ENCODE measurements at places on chromosomes 11 and 22. TPM values are rescaled to one million over a fixed set of nuclear protein-coding genes. Genes with fewer than 3 reads are reported as not detected.

ME3 gene
- 0.18 TPM for total RNA-seq

CD6 gene
- total RNA-seq, result not detected

GAB4 gene
- not detected for total RNA-seq

TANGO2 gene
- 20.6 TPM for total RNA-seq

CASP12 gene
- not detected for total RNA-seq

PRRG4 gene
- total RNA-seq, result 0.25 TPM

NXPE4 gene
- total RNA-seq, result not detected

OR51B4 gene
- total RNA-seq, result 6.9 TPM

IGLL1 gene
- not detected for total RNA-seq

APOL5 gene
- total RNA-seq, result not detected

POU2F3 gene
- 1.4 TPM for total RNA-seq

APOA5 gene
- not detected for total RNA-seq

BACE1 gene
- total RNA-seq, result 18.6 TPM

APOBEC3B gene
- total RNA-seq, result 13.6 TPM

RDX gene
- total RNA-seq, result 68.9 TPM

PGA5 gene
- not detected for total RNA-seq

DNA sequence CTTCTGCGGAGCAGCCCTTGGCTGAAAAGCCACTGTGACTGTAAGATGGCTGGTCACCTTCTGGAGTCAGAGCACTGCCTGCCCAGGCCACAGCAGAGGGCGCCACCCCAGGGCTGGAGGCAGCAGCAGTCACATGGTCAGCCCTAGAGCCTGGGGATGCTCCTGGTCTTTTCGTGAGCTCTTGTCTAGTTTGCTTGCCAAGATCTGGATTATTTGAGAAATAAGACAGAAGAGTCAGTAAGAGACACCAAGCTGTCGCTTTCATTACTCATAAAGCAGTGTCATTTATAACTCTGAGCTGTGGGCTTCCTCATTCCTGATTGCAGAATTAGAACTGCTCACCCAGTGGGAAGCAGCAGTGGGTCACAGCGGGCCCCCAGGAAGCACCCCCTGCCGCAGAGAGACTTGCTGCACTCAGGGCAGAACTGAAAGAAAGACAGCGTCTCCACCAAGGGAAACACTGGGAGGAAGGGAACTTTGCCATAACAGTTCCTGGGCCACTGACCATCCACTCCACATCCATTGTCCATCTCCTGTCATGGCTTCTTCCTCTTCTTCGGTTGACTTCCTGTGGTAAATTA lies 56.7 kb downstream of the PPP6R2 start:
- DNase-seq, result peak; percentile 27

DNA sequence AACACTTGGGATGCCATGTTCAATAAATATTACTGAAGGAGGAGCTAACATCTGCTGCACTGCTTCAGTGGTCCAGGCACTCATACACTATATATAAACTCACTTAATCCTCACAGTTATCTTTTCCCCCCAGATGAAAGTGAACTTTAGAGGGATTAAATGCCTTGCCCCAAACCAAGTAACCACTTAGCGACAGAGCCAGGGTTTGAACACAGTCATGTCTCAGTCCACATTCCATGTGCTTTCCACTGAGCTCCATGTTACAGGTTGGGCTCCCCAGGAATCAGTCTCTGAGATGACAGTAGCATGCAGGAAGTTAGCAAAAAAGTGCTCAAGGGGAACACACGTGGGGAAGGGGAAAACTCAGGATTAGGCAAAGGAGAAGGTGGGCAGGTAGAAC lies 59.3 kb downstream of the ENDOD1 start:
- DNase-seq, result no peak

- no peak for DNase-seq
These were observed 2.2 kb upstream of the C11orf16 start for GRCh38 chr11:8934742-8935488.

DNA sequence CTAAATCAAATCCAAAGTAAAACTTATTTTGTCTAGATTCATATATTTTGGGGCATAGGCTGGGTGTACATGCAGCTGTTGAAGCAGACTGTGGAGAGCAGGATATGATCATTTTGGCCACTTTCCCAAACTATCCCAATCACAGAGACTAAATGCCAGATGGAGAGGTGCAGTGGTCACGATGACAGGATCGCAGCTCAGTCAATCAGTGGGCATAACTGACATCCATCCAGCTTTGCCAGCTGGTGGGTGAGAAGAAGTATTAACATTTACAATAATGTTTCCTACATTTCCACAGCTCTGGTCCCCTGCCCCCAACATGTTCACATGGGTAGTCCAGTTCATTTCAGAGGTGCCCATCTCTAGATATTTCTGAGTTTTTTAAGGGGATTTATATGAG lies 255.5 kb upstream of the SESN3 start:
- DNase-seq, result no peak

- DNase-seq, result no peak
These were observed 116.5 kb upstream of the ANO5 start for GRCh38 chr11:22076271-22076930.

DNA sequence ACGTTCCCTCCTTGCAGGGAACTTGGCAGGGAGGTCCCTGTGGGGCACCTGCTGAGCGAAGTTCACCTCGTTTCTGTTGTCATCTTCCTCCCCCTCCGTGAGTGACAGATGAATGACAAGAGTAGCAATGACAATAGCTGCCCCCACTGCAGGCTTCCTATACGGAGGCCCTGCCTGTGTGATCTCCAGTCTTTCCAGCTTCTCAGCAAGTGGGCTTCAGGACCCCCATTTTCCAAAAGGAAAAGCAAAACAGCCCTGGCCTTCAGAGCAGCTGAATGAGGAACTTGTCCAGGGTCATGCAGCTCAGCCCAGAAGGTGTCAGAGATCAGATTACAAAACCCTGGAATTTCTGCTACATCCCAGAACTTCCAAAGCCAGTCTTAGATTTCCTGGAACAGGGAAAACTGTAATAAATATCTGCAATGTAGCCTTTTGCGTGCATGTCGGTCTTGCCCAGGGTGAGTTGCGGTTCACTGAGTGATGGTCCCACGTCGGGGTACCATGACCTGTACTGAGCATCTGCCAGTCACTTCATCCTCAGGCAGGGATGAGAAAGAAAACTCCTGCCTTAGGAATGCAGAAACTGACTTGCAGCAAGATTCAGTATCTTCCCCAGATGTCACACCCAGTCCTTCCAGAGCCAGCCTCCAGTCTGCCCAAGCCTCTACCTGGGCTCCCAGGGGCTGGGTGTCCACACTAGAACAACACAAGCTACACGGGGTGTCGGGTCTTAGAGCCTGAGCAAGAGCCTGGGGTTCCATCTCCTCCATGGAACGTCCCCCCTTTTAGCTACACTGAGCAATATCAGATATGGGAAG lies 1457.0 kb downstream of the BRD1 start:
- DNase-seq, result no peak

DNA sequence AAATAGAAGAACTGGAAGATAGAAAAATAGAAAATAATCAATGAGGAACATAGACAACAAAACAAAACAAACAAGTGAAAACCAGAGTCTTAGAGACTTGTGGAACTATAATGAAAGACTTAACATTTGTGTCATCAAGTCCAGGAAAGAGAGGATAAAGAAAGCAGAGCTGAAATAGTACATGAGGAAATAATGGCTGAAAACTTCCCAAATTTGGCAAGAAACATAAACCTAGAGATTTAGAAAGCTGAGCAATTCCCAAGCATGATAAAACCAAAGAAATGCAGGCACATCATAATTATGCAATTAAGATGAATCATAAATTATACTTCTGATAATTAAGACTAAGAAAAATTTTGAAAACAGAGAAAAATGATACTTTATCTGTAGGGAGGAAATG lies 614.5 kb downstream of the ETS1 start:
- no peak for DNase-seq

GRCh38 chr11:118641397-118642019 lies 34.1 kb downstream of the PHLDB1 start:
- no peak for DNase-seq

DNA sequence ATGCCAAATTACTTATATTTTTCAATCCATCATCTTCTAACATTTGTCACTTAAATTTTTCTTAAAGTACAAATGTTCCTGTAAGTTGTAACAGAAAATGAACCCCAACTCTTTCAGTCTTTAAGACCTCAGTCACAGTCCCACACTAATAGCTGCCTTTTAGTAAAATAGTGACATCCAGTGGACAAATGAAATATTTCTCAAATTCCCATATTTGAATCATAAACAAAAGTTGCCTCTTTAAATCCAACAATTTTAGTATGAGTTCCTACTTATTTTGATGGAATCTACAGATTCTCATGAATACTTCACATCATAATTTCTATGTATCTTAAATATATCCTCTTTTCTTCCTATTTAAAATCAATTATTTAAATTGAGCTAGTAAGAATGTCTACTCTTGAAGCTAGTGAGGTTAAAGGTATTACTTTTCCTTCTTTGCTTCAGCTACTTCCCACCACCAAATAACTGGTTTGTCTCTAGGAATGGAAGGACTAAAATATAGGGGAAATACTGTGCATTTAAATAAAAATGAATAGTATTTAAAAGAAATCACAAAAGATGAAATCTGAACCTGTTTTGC lies 9.2 kb downstream of the LIN7C start:
- DNase-seq, result peak; percentile 26

- no peak for DNase-seq
These were observed 269.9 kb upstream of the SORL1-AS1 start for GRCh38 chr11:121722431-121723245.

- no peak for DNase-seq
These were observed 684 bp downstream of the TNFRSF13C start for GRCh38 chr22:41925783-41926460.

DNA sequence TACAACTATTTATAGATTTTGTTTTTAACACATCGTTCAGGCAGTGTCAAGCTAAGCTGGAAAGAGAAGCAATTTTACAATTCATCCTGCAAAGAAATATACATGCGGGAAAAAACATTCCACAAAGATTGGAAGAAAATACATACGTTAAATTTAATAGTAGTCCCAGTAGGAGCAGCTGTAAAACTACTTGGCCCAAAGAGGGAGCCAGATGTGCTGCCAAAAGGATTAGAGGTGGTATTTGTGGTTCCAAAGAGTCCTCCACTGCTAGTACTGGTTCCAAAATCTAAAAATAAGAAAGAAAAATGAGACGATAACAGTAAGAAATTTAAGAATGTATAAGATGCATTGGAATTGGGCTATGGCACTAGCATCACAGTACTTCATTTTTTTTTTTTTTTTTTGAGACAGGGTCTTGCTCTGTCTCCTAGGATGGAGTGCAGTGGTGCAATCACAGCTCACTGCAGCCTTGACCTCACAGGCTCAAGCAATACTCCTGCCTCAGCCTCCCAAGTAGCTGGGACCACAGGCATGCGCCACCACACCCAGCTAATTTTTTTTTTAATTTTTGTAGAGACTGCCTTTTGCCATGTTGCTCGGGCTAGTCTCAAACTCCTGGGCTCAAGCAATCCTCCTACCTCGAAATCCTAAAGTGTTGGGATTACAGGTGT lies 21.5 kb downstream of the NUP98 start:
- no peak for DNase-seq

DNA sequence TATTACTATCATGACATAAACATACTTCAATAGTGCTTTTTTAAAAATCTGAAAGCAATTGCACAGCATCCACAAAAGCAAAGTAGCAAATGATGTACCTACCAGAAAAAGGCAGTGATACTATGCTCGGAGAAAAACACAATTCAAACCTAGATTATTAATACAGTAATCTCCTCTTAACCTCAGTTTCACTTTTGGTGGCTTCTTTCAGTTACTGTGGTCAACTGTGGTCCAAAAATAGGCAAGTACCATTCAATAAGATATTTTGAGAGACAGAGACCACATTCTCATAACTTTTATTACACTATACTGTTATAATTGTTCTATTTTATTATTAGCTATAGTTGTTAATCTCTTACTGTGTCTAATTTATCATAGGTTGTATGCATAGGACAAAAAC lies 20.8 kb downstream of the KCNA4 start:
- no peak for DNase-seq

GRCh38 chr11:87059596-87060390 lies 22.1 kb downstream of the TMEM135 start:
- DNase-seq, result no peak

GRCh38 chr11:12417691-12418611 lies 40.6 kb downstream of the PARVA start:
- DNase-seq, result peak; percentile 88

DNA sequence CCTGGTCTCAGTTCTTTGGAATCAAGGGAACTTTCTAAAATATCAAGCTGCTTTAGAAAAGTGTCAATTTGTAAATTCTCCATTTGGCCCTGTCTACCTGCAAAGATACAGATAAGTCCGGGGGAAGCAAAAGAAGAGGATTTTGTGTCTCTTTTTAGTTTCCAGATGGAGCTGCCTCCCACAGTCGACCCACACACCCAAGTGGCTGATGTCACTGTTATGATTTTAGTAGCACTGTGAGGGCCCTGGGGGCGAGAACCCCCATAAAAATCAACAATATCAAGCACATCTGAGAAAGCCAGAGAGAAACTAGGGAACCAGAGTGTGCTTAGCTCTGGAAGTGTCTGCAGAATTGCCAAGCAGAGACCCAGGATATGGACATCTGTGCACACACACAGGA lies 212.7 kb downstream of the LARGE1 start:
- DNase-seq, result no peak

- DNase-seq, result no peak
These were observed 42.5 kb downstream of the SFI1 start for GRCh38 chr22:31538815-31539214.

GRCh38 chr11:92141159-92141558 lies 83.5 kb upstream of the FAT3 start:
- no peak for DNase-seq

GRCh38 chr11:14380125-14380936 lies 21.3 kb upstream of the RRAS2 start:
- DNase-seq, result no peak

DNA sequence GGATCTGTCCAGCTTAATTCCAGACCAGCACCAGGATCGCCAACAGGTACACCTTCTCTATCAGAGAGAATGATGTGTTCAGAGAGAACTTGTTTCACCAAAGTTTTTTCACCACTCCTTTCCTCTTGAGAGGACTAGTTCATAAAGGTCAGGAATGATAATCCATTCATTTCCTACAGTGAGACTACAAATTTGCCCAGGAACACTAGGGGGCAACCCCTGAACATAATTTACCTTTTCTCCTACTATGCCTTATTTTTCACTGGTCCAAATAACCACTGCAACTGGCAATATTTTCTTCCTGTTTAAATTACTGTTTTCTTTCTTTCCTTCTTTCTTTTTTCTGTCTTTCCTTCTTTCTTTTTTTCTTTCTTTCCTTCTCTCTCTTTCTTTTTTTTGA lies 22.5 kb downstream of the CAVIN3 start:
- no peak for DNase-seq

DNA sequence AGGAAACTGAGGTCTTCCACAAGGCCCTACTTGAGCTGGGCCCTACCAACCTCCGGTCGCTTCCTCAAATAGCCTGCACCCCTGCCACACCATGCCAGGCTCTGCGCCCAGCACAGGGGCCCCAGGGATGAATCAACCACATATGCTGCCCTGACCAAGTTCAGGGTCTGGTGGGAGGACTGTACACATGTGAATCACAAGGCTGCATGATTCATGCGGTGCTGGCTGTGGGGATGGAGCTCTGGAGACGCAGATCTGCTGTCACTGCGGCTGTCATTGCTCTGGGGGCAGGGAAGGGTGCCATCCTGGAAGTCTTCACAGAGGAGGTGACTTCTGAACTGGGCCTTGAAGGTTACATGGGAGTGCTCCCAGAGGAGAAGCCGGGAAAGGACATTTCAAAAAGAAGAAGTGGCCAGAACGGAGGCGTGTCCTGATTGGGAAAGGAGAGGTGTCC lies 21.5 kb downstream of the CYTH4 start:
- DNase-seq, result peak; percentile 73

- DNase-seq, result no peak
These were observed 92.3 kb downstream of the GAB2 start for GRCh38 chr11:78325274-78325781.

GRCh38 chr11:45146072-45147016 lies at the start of gene PRDM11:
PRDM11 (plus strand) TSS chr11:45146639; CDS start chr11:45181767, 35,128 bp downstream.
- peak; percentile 67 for DNase-seq
